NCI-H1092 treated with DMSO at 0.1 percent for 48 hours (cell line): ENCODE measurements at places on chromosomes 5 and 9.
A peak's percentile ranks its signal among the peaks of the same experiment; 100 is the strongest.

- DNase-seq, result no peak
These were observed 121.9 kb upstream of the GRHPR start for GRCh38 chr9:37300620-37301019.

DNA sequence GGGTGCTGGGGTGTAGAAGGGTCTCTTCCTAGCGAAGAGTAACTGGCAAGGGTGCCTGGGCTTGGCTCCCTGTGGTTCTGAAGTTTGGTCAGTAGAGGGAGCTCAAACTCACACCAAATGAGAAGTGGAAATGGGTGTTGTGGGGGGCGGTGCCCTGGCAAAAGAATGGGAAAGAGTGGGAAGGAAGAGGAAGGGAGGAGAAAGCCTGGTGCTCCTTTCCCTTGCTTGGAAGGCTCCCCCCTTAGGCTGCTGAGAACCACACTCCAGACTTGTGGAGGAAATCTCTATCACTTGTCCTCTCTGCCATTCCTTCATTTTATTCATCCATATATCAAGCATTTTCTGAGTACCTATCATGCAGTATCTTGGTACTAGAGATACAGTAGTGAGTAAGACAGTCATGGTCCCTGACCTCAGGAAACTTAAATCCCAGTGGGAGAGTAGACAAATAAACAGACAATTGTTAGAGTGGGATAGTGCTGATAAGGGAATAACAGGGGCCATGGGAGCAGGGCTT lies 13.0 kb downstream of the SLC4A9 start:
- DNase-seq, result peak; percentile 39

- DNase-seq, result no peak
These were observed 22.3 kb downstream of the TRAF1 start for GRCh38 chr9:120904061-120904977.

DNA sequence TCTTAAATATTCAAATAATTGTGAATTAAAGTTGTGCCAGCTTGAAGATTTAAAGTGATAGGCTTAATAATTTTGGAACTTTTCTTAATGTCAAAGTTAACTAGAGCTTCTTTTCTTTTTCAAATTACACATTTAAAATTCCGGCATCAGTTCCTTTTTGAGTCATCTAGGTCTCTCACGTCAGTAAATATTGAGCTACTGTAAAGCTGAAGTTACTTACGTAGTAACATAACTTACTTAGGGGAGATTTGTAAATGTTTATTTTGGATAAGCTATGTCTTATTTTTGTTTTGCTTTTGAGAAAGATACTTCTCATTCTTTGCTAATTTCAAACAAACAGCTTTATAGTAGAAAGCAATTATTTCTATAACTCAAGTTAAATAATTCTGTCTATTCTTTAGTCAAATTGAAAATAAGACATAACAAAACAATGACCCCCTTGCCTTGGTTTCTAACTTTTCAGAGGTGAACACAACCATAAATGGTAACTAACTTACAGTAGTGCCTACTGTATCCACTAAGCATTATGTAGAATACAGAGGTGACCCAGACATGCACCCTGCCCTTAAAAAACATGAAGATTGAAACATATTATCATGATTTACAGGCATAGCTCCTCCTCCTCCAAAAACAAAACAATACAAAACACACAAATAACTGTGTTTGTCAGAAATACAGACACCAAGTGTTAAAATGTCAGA lies 29.8 kb downstream of the CD274 start:
- DNase-seq, result no peak

DNA sequence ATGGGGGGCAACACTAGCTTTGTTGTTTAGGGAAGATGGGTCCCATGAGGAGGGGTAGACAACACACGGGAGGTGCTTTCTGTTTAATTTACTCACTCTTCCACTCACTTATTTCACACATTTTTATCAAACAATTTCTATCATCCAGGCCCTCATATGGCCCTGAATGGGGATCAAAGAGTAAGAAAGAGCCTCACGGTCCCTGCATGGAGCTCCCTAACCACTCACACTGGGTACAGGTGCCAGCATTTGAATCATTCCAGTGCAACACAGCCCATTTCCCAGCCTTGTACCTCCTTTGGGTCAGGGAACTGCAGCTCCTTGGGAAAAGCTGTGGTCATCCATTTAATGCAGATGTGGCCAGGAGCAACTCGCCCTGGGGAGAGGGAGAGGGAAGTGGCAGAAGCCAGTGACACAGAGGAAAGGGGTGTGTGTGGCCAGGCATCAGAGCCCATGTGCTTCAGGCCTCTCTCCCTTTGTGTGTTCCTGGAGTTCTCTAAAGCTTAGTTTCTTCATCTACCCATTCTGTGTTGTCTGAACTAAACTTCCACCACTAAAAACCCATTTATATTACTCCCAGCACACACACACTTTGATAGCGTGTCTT lies 185.4 kb downstream of the PJA2 start:
- no peak for DNase-seq

DNA sequence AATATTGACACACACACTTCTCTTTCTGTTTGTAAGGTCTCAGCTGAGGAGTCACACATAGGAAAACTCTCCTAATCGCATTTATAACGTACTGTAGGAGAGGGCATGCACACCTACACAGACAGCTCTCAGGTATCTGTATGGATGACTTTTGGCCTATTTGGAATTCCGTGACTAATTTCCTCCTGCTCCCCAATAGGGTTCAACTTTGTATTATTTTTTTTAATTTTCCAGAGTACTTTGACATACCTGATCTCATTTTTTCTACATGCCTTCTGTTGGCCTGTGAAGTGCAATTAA lies 195.9 kb downstream of the ARHGAP26 start:
- DNase-seq, result no peak

GRCh38 chr9:26033336-26033735 lies 355.1 kb upstream of the TUSC1 start:
- DNase-seq, result no peak

GRCh38 chr5:163506095-163506457 lies 657 bp downstream of the MAT2B start:
- DNase-seq, result no peak
